ENCODE measurements at places on chromosomes 6 and 20. TPM values are rescaled to one million over a fixed set of nuclear protein-coding genes. Genes with fewer than 3 reads are reported as not detected.

OR2B3 gene
- total RNA-seq: not detected

NMBR gene
- total RNA-seq: not detected

SLA2 gene
- 78.6 TPM for total RNA-seq

MOG gene
- not detected for total RNA-seq

COL9A1 gene
- total RNA-seq: not detected

HRH3 gene
- not detected for total RNA-seq

MYCT1 gene
- not detected for total RNA-seq

- no peak overlapping the region for H3K4me3 ChIP-seq
- no peak overlapping the region for H3K27ac ChIP-seq
- H3K27me3 ChIP-seq: peaks cover 12% of the 10 kb centered on the region
- no peak for DNase-seq
Measured at GRCh38 chr6:79646006-79646405, 14.9 kb downstream of the SH3BGRL2 start.

GRCh38 chr20:43926287-43927050 is 11.8 kb downstream of the TOX2 start:
- no peak for DNase-seq
- peaks cover 74% of the 10 kb centered on the region for H3K27me3 ChIP-seq
- H3K27ac ChIP-seq: no peak overlapping the region
- peaks cover 26% of the 10 kb centered on the region for H3K4me1 ChIP-seq

GRCh38 chr20:15475483-15475882 is 1097.8 kb downstream of the KIF16B start:
- no peaks in the 10 kb centered on the region for H3K27me3 ChIP-seq
- no peaks in the 10 kb centered on the region for H3K36me3 ChIP-seq
- no peak overlapping the region for H3K4me3 ChIP-seq
- H3K4me1 ChIP-seq: no peaks in the 10 kb centered on the region
- DNase-seq: no peak

DNA sequence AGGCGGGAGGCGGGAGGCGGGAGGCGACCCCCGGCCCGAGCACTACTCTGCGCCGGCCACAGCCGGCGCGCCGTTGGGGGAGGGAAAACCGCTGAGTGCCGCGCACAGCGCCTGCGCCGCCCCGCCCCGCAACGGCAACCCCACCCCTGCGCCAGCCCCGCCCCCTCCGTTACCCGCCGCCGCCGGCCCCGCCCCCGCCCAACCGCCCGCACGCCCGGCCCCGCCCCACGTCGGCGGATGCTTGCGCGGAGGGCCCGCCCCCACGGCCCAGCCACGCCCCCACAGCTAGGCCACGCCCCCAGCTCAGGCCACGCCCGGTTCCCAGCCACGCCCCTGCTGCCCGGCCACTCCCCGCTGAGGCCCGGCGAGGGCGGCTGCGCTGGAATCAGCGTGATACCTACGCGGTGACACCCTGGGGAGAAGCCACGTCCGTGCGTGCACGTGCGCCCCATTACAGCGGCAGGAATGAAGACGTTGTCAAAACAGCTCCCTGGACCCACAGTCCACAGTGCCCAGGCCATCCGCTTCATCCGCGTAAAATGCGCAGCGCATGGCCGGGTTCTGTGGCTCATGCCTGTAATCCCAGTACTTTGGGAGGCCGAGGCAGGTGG is at the start of gene TCFL5:
TCFL5 (minus strand) TSS at position 97 of the 611 bp plus-strand sequence. CDS start 152 bp downstream, outside the sequence.
- H3K36me3 ChIP-seq: peaks cover 8% of the 10 kb centered on the region
- peak within 1 kb of the TSS; percentile 58 for H3K4me3 ChIP-seq
- peaks cover 20% of the 10 kb centered on the region for H3K27me3 ChIP-seq

GRCh38 chr6:21800948-21801438 is 207.4 kb downstream of the SOX4 start:
- H3K27me3 ChIP-seq: no peaks in the 10 kb centered on the region
- H3K27ac ChIP-seq: no peak overlapping the region
- no peaks in the 10 kb centered on the region for H3K4me1 ChIP-seq
- H3K4me3 ChIP-seq: no peak overlapping the region
- DNase-seq: no peak

DNA sequence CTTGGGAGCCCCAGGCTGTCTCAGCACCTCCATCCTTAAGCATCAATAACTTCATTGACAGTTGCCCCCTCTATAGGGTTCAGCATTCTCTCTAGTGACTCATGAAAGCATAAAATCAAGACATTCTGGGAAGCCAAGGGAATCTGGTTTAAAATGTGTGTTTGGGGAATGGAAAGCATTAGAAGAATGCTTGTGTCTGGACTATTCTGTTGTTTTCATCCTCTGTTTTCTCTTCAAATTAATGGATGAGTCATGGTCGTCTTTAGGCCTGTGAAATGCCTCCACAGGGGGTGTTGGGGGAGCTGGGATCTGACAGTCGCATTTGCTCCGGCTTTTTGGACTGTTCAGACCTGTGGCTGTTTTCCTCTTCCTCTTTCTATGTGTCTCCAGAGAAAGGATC is 279.7 kb downstream of the CDC5L start:
- no peaks in the 10 kb centered on the region for H3K27me3 ChIP-seq
- no peak overlapping the region for H3K4me3 ChIP-seq
- no peak overlapping the region for H3K27ac ChIP-seq

- H3K4me1 ChIP-seq: peaks cover 27% of the 10 kb centered on the region
- no peak overlapping the region for H3K27ac ChIP-seq
- H3K36me3 ChIP-seq: no peaks in the 10 kb centered on the region
- no peak overlapping the region for H3K4me3 ChIP-seq
Measured at GRCh38 chr6:30776390-30777154, 32.2 kb upstream of the IER3 start.

DNA sequence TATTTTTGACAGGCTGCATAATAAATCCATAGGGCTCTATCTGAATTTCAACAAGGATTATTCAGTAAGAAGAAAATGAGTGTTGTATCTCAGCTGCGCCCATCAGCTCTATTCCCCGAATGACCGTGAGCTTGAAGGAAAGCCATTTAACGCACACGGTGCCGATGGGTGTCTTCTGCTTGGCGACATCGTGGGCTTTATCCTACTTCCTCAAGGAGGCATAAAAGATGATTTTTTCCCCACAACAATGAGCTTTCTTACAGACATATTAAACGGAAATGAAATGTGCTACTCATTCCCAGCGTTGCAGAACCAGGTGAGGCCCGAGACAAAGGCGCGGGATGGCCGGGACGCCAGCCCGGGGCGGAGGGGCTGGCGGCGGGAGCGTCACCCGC is 710 bp downstream of the DYNLT1 start:
- DNase-seq: no peak
- peak overlapping the region; percentile 100 for H3K4me3 ChIP-seq
- no peaks in the 10 kb centered on the region for H3K27me3 ChIP-seq
- peaks cover 43% of the 10 kb centered on the region for H3K36me3 ChIP-seq

DNA sequence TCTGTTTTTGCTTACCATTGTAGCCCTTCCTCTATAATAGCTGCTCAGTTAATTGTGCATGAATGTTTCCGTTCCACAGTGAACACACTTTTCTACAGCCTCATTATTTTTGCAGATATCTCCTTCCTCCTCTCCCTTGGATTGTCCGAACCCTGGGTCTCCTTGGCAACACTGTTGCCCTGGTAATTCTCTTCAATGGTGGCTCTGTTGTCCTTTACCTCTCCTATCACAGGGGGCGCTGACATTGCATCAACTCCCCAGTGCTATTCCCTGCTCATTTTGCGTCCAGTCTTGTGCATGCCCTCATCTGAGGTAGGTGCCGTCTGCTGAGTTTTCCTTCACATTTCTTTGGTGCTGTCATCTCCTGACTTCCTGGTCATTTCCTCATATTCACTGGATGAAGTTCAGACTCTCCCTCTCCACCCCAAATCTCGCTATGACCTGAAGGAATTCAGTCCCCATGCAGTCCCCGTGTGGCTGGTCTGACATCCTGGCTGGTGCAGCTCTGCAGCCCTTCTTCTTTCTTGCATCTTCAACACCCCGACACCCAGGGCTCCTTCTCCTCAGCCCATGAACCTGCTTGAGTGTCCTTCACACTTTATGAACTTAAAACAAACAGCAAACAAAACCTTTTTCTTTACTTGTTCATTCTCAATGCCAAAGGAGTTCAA is 21.1 kb downstream of the PHACTR2 start:
- peaks cover 3% of the 10 kb centered on the region for H3K36me3 ChIP-seq
- DNase-seq: no peak
- H3K4me1 ChIP-seq: peaks cover 3% of the 10 kb centered on the region

GRCh38 chr20:32450484-32451061 is 92.4 kb downstream of the ASXL1 start:
- peaks cover 5% of the 10 kb centered on the region for H3K36me3 ChIP-seq
- no peaks in the 10 kb centered on the region for H3K4me1 ChIP-seq
- no peaks in the 10 kb centered on the region for H3K27me3 ChIP-seq
- no peak for DNase-seq

DNA sequence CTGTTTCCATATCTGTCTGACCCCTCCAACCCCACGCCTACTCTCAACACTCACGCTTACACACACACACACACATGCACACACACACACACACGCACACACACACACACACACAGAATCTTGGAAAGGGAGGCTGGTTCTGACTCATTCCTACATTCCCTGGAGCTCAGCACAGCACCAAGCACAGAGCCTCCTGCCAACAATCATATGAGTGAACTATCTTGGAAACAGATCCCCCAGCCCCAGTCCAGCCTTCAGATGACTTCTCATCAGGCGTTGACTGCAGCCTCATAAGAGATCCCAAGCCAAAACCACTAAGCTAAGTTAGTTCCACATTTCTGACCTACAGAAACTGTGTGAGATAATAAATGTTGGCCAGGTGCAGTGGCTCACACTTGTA is 14.1 kb upstream of the HCK start:
- DNase-seq: no peak
- no peak overlapping the region for H3K4me3 ChIP-seq
- H3K27me3 ChIP-seq: peaks cover 60% of the 10 kb centered on the region
- no peaks in the 10 kb centered on the region for H3K36me3 ChIP-seq
- no peaks in the 10 kb centered on the region for H3K4me1 ChIP-seq

DNA sequence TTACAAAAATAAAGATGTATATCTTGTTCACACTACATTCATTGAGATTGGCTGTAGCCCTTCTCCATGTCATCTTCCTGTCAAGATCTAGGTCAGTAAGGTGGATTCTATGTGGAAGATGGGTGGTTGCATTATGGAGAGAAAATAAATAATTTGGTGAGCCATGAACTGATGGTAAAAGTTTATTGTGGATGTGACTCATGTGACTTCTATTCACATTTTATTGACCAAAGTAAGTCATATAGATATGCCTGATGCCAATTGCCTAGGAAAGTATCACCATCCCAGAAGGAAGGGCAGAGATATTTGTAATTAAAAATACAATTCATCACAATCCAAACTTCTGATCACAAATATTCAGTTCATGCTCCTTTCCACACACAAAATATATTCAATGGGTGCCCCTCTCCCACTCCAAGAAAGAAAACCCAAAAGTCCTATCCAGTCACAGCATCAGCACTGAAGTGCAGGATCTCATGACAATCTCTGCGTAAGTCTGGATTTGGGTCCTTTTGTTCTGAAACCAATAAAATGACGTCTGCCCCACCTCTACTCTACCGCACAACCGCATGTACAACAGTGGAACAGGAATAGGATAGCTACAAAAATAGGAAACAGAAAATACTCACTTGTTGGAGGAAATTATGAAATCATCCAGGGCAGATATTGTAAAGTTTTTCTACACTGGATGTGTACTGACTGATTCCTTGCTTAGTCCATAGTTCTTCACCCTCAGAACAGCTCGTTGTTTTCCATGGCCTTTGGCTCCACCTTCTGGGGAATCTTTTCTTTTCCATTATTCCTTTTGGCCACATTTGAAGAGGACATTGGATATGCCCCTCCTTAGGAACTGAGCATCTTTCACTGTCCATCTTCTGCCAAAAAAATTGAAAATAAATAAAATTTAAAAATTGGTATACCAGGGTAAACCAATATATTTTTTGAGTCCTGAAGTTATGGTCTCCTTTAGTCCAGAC is 16.1 kb upstream of the SLC17A3 start:
- DNase-seq: no peak
- H3K36me3 ChIP-seq: no peaks in the 10 kb centered on the region
- H3K4me1 ChIP-seq: peaks cover 2% of the 10 kb centered on the region
- H3K4me3 ChIP-seq: no peak overlapping the region
- H3K27me3 ChIP-seq: no peaks in the 10 kb centered on the region

DNA sequence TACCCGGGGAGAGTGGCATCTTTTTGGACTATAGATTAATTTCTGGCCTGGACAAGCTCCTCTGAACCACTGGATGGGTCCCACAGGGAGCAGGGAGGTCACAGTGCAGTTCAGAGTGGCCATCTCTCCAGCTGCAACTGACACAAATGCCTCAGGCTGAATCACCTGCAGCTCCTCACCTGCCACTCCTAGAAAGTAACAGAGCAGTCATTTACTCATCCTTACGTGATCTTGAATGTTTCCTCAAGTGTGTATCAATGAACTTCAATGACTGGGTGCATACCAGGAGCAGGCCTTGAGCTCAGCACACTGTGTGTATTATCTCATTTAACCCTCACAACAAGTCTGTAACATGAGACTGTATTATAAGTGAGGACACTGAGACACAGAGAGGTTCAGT is 40.0 kb upstream of the SIRPG start:
- H3K4me3 ChIP-seq: no peak overlapping the region
- peaks cover 15% of the 10 kb centered on the region for H3K27me3 ChIP-seq
- no peaks in the 10 kb centered on the region for H3K36me3 ChIP-seq
- peaks cover 19% of the 10 kb centered on the region for H3K4me1 ChIP-seq

DNA sequence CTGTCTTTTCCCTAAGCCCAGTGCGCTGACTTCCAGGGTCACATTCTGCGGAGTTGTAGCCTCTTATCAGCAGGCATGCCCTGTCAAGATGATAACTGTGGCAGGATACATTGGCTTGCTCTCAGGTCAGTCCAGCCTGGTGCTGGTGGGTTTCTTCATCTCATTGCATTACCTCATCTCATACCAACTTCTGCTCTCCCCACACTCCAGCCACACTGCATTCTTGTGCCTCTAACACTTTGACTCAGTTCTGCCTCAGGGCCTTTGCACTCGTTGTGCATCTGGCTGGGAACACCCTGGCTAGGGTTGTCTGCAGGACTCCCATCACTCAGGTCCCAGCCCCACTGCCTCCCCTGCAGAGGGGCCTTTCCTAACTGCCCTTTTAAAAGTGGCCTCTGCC is 110.3 kb upstream of the BACH2 start:
- no peak overlapping the region for H3K4me3 ChIP-seq
- peaks cover 86% of the 10 kb centered on the region for H3K4me1 ChIP-seq
- peak overlapping the region; percentile 60 for H3K27ac ChIP-seq

DNA sequence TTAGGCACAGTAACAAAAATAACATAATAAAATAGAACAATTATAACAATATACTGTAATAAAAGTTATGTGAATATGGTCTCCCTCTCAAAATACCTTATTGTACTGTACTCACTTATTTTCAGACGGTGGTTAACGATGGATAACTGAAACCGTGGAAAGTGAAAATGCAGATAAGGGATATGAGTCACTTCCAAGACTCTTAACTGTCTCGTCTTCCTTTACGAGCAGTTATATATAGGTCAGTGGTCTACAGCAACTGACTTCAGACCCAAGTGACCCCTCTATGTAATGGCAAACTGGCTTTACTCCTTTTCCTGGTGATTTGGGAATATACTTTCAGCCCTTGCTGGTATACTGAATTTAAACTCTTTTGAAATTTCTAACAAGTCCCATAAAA is 261.4 kb downstream of the SLC35F1 start:
- no peaks in the 10 kb centered on the region for H3K4me1 ChIP-seq
- H3K27me3 ChIP-seq: peaks cover 4% of the 10 kb centered on the region
- H3K4me3 ChIP-seq: no peak overlapping the region
- no peaks in the 10 kb centered on the region for H3K36me3 ChIP-seq
- no peak for DNase-seq

- H3K27me3 ChIP-seq: peaks cover 64% of the 10 kb centered on the region
- no peak for DNase-seq
- no peak overlapping the region for H3K4me3 ChIP-seq
- peaks cover 23% of the 10 kb centered on the region for H3K4me1 ChIP-seq
Measured at GRCh38 chr20:62723768-62724450, 15.3 kb downstream of the NTSR1 start.

GRCh38 chr6:127851197-127851596 is 49.7 kb downstream of the THEMIS start:
- H3K4me3 ChIP-seq: no peak overlapping the region
- peaks cover 71% of the 10 kb centered on the region for H3K36me3 ChIP-seq
- H3K4me1 ChIP-seq: peaks cover 24% of the 10 kb centered on the region
- H3K27me3 ChIP-seq: no peaks in the 10 kb centered on the region
- DNase-seq: no peak
